NCI-H460 (cell line): ENCODE measurements at places on chromosomes 4 and X. TPM values are rescaled to one million over a fixed set of nuclear protein-coding genes. Genes with fewer than 3 reads are reported as not detected.

Gene ASMT
- total RNA-seq = not detected in 2 replicates

DNA sequence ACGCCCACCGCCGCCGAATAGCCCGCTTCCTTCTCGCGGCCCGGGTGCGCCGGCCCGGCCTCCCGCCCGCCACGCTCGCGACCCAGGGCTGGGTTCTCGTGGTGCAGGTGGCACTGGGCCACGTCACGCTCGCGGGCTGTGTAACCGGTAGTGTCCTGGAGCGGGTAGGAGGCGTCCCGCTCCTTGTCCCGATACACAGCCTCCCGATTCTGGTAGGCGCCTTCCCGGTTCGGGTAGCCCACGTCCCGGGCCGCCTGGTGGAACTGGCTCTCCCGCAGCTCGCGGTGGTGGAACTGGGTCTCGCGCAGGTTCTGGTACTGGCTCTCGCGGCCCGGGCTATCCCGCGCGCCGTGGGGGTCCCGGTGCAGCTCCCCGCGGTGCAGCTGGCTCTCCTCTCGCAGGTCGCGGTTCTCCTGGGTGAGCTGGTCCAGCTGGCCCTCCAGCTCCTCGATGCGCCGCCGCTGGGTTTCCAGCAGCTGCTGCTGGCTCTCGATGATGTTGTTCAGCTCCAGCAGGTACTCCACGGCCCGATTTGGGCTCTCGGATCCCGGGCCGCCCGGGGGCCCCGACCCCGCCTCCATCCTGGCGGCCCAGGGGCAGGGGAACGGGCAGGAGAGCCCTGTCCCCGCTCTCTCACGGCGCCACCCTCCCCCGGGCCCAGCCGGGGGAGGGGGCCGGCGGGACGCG lies 39.3 kb upstream of the IQSEC2 start:
- DNase-seq = no peak

DNA sequence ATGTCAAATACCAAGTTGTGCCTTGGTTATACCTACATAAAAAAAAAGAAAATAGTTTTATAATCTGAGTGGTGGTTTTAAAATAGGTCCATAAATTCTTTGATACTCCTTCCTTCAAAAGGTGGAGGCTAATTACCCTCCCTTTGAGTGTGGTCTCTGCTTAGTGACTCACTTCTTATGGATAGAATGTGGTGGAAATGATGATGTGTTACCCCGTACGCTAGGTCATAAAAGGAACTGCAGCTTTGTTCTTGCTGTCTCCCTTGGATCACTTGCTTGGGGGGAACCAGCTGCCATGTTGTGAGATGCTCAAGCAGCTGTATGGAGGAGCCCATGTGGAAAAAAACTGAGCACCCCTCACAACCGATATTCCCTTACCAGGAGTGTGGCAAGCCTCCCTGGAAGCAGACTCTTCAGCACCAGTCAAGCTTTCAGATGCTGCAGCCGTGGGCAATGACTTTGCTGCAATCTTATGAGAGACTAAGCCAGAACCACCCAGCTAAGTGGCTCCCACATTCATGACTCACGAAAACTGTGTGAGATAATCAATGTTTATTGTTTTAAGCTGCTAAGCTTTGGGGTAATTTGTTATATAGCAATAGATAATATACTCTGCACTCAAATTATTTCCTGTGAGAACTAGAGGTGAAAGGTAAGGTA lies 195.0 kb upstream of the GATB start:
- no peak for DNase-seq

DNA sequence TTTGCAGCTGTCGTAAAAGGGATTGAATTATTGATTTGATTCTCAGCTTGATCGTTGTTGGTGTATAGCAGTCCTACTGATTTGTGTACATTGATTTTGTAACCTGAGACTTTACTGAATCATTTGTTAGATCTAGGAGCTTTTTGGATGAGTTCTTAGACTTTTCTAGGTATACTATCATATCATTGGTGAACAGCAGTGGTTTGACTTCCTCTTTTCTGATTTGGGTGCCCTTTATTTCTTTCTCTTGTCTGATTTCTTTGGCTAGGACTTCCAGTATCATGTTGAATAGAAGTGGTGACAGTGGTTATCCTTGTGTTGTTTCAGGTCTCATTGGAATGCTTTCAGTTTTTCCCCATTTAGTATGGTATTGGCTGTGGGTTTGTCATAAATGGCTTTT lies 8.4 kb downstream of the APOOL start:
- DNase-seq = no peak

Gene SOWAHD
- not detected in 2 replicates for total RNA-seq
